ENCODE measurements at places on chromosomes 13 and 19.

DNA sequence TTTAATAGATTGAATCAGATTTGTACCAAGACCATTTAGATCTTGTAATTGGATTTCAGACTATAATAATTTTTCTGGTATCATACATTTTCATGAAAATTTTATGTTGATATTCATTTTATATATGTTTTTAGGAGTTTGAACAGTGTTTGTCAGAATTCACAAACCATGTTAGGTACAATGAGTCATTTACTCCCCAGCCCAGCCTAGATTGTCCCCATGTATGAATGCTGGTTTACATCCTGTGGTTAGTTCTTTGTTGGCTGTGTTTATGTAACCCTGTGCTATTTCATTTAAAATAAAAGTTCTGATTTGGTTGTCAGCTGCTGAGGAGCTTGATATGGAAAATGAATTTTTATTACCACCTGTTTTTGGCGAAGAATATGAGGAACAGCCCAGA lies 96.7 kb downstream of the GJA3 start:
- no peak for DNase-seq

- no peak for DNase-seq
Observed at GRCh38 chr19:8074501-8074900, 21.9 kb downstream of the CCL25 start.

GRCh38 chr13:39249982-39250381 lies 211.7 kb downstream of the NHLRC3 start:
- no peak for DNase-seq

- DNase-seq = no peak
Observed at GRCh38 chr13:66675620-66676019, 554.5 kb downstream of the PCDH9 start.

DNA sequence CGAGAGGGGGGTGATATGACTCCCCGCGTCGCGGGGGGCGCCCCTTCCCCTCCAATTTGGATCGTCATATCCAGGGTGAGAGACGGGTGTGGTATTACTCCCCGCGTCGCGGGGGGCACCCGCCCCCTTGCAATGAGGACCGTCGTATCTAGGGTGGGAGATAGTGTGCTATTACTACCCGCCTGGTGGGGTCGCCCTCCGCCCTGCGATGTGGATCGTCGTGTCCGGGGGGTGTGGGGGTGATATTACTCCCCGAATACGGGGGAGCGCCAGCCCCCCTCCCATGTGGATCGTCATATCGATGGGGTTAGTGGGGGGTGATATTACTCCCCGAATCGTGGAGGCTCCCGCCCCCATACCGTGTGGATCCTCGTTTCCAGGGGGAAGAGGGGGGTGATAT lies 29.2 kb upstream of the RGCC start:
- no peak for DNase-seq

DNA sequence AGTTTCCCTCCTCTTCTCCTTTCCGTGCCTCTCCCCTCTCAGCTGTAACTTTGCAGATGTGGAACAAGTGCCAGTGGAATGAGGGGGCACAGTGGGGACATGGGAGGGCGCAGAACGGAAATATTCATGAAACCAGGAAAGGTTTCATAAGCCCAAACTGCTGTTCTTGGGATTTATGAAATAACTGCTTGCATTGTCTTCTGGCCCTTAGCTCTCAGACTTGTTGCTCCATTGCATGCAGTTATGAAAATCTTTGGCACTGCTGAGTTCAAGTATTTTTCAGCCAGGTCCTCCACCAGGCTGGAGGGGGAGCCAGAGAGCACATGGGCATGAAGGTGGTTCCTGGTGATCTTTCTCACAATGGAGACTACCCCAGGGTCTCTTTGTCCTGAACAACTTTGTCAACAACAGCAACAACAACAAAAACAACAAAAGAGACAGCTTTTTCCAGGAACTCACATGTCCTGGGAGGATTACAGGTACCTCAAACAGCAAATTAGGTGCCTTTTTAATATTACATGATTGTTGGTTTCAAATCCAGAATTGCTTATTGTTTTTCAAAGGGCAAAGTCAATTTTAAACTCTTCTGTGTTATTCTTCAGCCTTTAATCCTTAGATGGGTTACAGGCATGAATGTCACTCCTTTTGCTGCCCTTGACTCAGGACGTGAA lies 1.5 kb downstream of the RGCC start:
- DNase-seq = no peak

DNA sequence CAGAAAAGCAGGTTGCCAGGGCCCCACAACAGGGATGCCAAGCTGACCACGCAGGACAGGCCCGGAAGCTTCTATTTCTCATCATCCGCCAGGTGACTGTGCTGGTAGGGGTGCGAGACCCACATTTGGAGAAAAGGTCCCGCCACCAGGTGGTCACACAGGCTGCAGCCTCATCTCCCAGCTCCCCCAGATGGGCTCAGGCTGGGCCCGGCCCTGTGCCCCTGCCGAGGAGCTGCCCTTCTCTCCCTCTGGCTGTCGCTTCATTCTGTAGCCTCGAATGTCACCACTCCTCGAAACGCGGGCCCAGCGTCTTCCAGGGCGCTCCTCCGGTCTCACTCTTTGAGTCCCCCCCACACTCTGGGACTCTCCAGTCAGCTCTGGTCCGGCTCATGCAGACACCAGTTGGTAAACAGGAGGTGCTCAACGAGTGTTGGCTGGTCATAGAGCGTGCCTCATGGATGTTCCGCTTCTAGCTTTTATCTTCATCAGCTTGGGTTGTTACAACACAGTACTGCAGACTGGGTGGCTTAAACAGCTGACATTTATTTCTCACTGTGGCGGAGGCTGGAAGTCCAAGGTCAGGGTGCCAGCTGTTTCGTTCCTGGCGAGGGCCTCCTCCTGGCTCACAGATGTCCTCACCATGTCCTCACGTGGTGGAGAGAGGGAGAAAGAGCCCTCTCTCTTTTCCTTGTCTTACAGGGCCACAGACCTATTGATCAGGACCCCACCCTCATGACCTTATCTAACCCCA lies 87.1 kb downstream of the TEX29 start:
- no peak for DNase-seq

- DNase-seq = no peak
Observed at GRCh38 chr19:23321953-23322549, 71.9 kb upstream of the ZNF724 start.

- DNase-seq = no peak
Observed at GRCh38 chr19:38773469-38774177, at the start of gene LGALS7. Gene LGALS7 (minus strand): TSS chr19:38773517. CDS start chr19:38773492, 25 bp downstream.

DNA sequence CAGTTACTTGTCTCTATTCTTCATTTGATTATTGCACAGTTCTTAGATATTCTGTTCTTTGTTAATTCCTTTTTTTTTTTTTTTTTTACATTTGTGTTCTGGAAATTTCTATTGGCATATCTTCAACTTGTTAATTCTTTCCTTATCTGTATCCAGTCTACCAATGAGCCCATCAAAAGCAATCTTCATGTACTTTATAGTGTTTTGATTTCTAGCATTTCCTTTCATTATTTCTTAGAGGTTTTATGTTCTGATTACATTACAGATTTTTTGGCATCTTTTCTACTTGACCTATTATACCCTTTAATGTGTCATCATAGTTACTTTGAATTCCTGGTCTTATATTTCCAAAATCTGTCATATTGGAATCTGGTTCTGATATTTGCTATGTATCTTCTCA lies 2194.8 kb downstream of the PCDH9 start:
- DNase-seq = no peak

GRCh38 chr13:30408319-30409101 lies 13.8 kb upstream of the UBE2L5 start:
- DNase-seq = peak; percentile 17

- no peak for DNase-seq
Observed at GRCh38 chr13:90833951-90834350, 513.5 kb upstream of the MIR17HG start.

GRCh38 chr19:16957151-16957701 lies 68.4 kb downstream of the F2RL3 start:
- no peak for DNase-seq

GRCh38 chr13:46382224-46382623 lies 4.8 kb downstream of the RUBCNL start:
- DNase-seq = no peak

GRCh38 chr13:100694722-100695508 lies 20.3 kb upstream of the TMTC4 start:
- DNase-seq = no peak
